ENCODE measurements at places on chromosomes 11 and 22. TPM values are rescaled to one million over a fixed set of nuclear protein-coding genes. Genes with fewer than 3 reads are reported as not detected.
A peak's percentile ranks its signal among the peaks of the same experiment; 100 is the strongest.

DNA sequence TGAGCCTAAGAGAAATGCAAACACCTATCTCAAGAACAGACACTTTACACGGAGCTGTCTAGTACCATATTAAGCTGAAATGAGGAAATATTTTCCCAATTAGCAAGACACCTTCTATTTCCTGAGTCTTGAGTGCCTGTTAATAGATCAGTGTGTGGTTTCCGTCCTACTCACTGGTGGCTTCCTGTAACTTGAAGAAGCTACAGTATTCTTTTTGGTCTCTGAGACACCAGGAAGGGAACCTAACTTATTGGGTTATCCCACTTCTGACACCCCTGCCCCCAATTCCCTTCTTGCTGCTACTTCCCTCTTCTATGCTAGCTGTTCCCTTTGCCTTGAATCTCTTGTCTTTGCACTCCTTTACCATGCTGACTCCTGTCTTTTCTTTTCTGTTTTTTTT lies 92.7 kb downstream of the FDX1 start:
- DNase-seq, result no peak

DNA sequence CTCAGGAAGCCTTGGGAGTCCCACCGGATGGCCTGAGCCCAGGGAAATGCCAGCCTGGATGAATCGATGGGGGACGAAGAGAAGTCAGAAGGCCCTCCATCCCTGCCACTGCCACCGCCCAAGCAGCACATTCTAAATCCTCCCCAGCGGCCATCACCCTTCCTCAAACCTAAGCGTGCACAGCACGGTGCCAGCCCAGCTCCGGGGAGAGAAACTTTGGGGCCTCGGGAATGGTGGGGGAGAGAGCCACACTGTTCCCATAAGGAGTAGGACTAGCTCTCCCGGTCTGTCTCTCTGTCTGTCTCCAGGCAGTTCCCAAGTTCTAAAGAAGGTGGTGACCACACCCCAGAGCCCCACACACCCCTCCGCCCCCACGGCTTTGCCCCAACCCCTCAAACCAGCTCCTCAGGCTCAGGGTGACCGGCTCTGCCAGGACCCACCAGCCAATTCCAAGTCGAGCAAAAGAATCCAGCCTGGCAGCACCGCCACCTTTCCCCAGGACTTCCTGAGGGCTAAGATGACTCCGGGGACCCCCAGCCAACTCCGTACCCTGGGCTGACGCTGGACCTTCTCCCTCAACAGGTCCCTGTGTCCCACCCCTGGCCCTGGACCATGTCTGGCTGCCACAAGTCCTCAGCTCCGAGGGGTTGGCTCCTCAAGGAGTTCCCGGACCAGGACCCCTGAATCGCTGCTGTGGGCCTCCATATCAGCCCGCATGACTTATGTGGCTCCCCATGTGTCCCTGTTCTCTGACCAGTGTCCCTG lies 2.7 kb downstream of the AHNAK start:
- no peak for DNase-seq

GRCh38 chr22:41833369-41834004 lies 582 bp downstream of the SREBF2 start:
- peak; percentile 52 for DNase-seq

DNA sequence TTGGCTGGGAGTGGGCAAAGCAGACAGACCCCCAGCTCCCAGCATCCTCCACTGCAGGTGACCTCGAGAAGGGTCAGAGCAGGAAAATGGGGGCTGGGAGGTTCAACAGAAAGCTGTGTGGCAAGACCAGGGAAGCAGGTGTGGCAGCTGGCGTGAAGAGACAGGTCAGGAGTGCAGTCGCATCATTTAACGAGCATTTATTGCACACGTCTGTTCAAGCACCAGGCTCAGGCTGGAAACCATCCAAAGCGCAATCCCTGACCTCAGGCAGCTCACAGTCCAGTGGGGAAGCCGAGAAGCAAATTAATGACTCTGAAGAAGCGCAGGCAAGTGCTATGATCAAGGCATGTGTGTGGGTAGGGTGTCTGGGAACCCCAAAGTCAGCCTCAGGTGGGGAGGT lies 7.4 kb downstream of the SLC25A45 start:
- DNase-seq, result no peak

DNA sequence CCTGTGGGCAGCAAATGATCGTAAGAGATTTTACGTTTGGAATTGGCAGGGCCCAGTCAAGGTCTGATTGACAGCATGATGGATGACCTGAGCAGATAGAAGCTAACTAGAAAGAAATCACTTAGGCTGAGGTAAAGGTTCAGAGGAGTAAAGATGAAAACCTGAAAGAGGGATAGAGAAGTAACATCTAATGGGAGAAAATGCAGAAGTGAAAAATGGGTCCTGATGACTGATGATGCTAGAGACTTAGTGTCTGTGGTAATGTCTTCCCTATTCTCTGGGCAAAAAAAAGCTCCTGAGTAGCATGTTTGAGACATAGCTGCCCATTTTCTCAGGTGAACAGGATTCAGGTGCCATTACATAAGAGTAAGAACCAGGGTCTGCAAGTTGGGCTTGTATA lies 628.8 kb upstream of the ANO5 start:
- DNase-seq, result no peak

- DNase-seq, result no peak
Observed at GRCh38 chr11:109015283-109015682, 350.4 kb downstream of the DDX10 start.

- no peak for DNase-seq
Observed at GRCh38 chr11:83025267-83025704, 46.4 kb downstream of the RAB30 start.

- DNase-seq, result no peak
Observed at GRCh38 chr11:120224972-120225909, 14.4 kb downstream of the OAF start.

DNA sequence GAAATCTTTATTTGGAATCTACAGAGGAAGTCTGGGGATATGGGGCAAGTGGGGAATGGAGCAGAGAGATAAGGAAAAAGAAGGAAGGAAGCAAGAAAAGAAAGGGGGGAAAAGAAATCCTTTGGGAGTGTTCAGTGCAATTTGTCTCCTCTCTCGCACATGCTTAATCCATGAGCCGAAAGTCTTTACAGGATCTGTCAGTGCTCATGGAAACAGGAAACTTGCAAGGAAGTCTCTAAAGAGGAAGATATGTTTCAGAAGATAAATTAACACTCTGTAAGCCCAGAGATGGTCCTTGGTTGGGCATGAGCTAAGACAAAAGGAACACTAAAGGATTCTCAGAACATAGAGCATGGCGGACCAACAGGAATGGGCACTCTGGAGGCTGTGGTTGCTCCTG lies 47.9 kb upstream of the FLI1 start:
- DNase-seq, result no peak

LUZP2 gene
- polyA plus RNA-seq, result 5.5 TPM

GANAB gene
- 304 TPM for polyA plus RNA-seq

GRCh38 chr22:44191036-44191454 lies 10.3 kb downstream of the PARVG start:
- DNase-seq, result no peak

MMP7 gene
- 0.38 TPM for polyA plus RNA-seq

ALG12 gene
- polyA plus RNA-seq, result 19.4 TPM

KRTAP5-1 gene
- not detected for polyA plus RNA-seq

- no peak for DNase-seq
Observed at GRCh38 chr11:70583781-70584218, 185.5 kb downstream of the CTTN start.

GRCh38 chr11:62477927-62478326 lies 59.1 kb downstream of the SCGB1A1 start:
- DNase-seq, result no peak

DNA sequence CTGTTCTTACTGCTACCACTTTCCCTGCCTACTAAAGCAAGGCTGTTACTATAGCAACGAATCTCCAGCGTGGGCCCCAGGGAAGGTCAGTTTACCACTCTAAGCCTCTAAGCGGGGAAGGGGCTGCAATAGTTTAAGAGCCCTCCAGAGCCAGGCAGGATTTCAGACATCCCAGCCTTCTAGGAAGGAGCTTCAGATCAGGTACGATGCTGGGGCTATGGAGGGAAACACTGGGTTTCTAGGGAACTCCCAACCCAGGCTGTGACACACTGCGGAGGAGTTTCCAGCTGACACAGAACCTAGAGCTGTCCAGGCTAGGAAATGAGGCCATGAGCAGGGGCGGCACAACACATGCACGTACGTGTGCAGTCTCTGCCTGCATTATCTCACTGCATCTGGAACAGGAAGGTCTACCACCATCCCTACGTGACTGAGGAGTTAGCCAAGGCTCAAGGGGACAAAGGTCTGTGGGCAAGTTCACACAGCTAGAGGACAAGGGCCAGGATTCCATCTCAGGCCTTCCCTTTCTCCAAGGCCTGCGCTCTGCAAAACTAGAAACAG lies 20.4 kb downstream of the HPS4 start:
- DNase-seq, result no peak

GRCh38 chr11:127195501-127196120 lies 195.0 kb upstream of the KIRREL3 start:
- no peak for DNase-seq

OR52H1 gene
- polyA plus RNA-seq, result 0.18 TPM

DNA sequence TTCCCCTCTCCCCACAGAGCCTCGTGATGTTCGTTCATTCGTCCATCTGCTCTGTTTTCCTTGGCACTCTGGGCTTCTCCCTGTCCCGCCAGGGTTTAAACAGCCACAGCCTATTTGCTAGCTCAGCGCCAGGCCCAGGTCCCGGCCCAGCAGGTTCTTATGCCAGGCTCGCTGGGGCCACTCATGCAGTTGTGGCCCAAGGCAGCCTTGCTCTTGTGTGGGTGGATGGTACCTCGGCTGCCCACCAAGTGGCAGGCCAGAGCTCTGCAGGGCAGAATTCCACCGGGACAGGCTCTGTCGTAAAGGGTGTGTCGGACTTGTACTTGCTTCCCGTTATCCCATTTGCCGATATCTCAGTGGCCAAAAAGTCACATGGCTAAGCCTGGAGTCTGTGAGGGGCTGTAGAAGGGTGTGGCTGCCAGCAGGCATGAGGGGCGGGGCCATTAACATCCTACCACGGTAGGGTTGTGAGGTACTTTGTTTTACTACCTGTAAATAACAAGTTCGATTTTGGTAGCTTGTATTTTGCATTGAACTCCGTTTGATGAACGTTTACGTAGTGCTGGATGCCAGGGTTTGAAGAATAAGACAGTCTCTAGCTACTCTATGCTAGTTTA lies 7.9 kb downstream of the FAM118A start:
- DNase-seq, result no peak

ST14 gene
- 31.2 TPM for polyA plus RNA-seq

- DNase-seq, result no peak
Observed at GRCh38 chr11:69427906-69428880, 53.3 kb upstream of the LINC01488 start.

GRCh38 chr22:20405931-20406685 lies 12.2 kb downstream of the ZNF74 start:
- no peak for DNase-seq

- no peak for DNase-seq
Observed at GRCh38 chr11:45225277-45225676, 60.9 kb downstream of the SYT13 start.

GRCh38 chr11:45872651-45873356 lies 12.6 kb upstream of the MAPK8IP1 start:
- no peak for DNase-seq

PDE3B gene
- 34.9 TPM for polyA plus RNA-seq

- DNase-seq, result no peak
Observed at GRCh38 chr11:67409261-67409666, 5.4 kb downstream of the TBC1D10C start.

BRSK2 gene
- polyA plus RNA-seq, result 0.59 TPM

TMEM191C gene
- polyA plus RNA-seq, result 1.9 TPM

SLC22A9 gene
- 0.16 TPM for polyA plus RNA-seq

PVALB gene
- polyA plus RNA-seq, result not detected

- DNase-seq, result no peak
Observed at GRCh38 chr11:134463716-134464115, 51.7 kb upstream of the B3GAT1 start.

DNA sequence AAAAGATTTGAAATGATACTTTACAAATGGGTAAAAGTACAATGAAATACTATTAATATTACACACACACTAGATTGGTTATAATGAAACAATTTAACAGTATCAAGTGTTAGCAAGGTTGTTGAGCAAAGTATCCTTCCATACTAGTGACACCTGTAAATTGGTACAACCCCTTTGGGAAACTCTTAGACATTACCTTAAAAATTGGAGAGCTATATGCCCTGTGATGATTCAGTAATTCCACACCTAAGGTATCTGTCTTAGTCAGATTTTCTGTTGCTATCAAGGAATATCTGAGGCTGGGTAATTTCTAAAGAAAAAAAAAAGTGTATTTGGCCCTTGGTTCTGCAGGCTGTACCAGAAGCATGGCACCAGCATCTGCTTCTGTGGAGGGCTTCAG lies 7.4 kb upstream of the GDPD4 start:
- DNase-seq, result no peak

DNA sequence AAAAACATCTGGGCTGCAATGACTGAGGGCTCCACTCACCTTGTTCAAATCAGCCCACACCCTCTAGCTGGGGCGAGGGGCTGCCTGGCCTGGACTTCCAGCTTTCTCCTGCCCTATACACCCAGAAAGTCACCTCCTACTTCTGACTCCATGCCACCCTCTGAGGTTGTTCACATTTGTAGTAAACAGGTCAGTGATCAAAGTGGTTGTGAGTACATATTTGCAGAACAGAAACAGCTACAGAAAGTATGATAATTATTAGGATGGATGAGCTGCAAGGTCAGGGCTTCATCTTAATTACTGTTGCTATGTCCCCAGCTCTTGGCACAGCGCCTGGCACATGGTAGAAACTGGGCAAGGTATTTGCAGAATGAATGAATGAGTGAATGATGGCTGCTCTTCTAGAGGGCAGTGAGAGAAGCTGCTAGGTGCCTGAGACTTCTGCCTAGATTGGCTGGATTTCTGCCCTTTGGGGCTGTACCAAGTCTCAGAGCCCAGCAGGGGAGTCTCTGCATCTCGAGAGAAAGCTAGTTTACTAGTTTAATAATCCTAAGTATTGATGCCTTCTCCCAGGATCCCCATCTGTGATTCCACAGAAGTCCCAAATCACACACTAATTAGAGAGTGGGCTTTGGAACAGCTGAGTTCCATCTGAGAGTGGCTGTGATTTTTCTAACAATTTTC lies 36.0 kb downstream of the SYT13 start:
- DNase-seq, result peak; percentile 48

GRCh38 chr22:37163575-37164504 lies 14.1 kb upstream of the IL2RB start:
- DNase-seq, result no peak

UBQLN3 gene
- not detected for polyA plus RNA-seq

MRGPRX4 gene
- polyA plus RNA-seq, result not detected

- DNase-seq, result peak; percentile 83
Observed at GRCh38 chr22:23750714-23751440, at the start of gene ZNF70. TSS of gene ZNF70 (minus strand) at chr22:23751112. CDS start at chr22:23745140, 5,972 bp downstream.

CD44 gene
- polyA plus RNA-seq, result 323 TPM

DNA sequence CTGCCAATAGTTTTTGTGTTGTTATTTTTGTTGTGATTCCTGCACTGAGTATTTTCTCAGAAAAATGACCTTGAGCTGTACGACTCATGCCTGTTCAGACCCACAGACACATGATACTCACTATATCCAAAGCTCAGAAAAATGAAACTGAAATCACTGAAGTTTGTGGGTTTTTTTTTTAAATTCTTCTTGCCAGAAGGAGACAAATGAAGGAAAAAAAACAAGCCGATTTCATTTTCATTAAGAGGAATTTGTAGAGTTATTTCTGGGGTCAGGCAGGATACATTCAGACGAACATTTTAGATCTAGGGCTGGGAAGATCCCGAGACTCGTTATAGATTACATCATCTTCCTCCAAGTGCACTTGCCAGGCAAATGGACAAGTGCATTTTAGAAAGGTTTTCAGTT lies 60.4 kb downstream of the BMAL1 start:
- no peak for DNase-seq
